GOT3 (cell line): ENCODE measurements at places on chromosomes 5 and 9.

DNA sequence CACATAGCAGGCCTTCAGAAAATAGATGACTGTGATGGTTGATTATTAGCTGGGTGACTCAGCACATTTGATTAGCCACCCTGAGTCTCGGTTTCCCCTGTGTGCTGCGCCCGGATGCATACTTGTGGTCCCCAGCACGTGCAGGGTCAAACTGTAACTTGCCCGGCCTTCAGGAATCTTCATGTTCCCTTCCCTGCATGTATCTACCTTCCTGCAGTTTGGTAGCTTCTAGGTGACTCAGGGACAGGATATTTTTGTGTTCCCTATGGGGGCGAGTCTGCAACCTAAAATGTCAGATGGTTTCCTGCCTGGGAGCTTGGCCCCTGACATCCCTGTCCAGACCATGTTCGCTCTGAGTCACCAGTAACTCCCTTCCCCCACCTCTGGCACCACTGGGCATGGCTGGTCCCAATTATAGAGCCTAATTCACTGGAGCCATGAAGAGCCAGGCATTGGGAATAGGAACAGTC is 13.2 kb downstream of the PTGS1 start:
- peak; percentile 2 for DNase-seq

- peak; percentile 13 for DNase-seq
Measured at GRCh38 chr5:176870110-176870591, 29.0 kb downstream of the HK3 start.

- DNase-seq: no peak
Measured at GRCh38 chr5:79168031-79168430, 56.4 kb downstream of the BHMT start.

- DNase-seq: no peak
Measured at GRCh38 chr9:128747241-128747640, 23.3 kb upstream of the ZDHHC12 start.

DNA sequence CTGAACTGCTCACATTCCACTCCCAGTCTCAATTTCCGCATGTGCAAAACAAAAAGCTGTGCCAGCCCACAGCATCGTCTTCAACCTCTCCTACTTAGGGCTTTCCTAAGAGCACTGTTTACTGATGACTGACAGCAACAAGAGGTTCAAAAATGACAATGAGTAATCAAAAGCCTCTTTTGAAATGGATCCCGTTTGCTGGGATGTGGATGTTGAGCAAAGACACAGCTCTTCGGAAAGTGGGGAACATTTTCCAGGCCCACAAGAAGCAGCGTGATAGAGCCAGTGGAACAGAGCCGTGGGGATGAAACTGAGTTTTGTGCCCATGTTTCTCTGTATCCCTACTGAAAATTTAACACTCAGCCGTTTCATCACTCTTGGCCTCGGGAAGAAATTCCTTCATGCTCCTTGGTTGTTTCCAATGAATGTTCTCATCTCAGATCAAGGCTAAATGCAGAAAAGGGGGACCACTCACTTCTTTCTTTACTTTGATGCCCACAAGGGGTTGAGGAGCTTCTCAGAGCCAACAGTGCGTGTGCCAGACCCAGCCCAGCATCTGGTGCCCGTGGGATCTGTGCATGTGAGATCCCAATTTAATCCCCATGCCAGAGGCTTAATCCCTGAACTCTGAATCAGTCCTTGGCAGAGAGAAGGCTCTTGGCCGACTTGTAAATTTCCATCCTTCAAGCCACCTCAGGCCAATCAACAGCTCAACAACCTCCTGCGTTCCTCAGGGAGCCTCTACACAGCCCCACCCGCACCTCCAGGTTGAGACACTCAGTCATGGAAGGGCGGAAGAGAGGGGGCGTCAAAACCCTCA is 230.2 kb upstream of the DAPK1 start:
- no peak for DNase-seq

DNA sequence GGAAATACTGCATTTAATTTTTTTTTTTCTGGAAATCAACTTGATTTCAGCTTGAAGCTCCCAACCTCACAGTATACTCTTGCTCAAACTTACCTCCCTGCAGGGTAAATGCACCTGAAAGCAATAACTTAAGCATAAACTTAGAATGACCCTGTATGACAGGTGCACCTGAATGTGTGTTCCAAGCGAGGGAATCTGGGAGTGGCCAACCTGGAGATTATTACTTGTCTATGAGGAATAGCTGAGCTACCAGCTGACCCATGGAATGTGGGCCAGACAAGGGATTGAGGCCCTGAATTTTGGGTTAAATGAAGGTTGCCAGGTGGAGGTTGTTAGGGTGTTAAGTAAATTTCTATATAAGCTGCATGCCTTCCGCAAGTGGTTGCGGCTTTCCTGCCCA is 140.6 kb downstream of the OSTF1 start:
- no peak for DNase-seq

- DNase-seq: no peak
Measured at GRCh38 chr5:658103-658502, 35.0 kb downstream of the TPPP start.

DNA sequence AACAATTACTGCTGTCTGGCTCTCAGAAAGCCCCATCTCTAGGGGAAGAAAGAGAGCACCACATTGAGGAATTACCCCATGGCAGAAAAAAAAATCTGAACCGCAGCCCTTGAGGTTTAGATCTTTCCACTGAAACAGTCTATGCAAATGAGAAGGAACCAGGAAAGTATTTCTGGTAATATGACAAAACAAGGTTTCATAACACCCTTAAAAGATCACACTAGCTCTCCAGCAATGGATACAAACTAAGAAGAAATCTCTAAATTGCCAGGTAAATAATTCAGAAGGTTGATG is 427.1 kb downstream of the PRELID2 start:
- no peak for DNase-seq

DNA sequence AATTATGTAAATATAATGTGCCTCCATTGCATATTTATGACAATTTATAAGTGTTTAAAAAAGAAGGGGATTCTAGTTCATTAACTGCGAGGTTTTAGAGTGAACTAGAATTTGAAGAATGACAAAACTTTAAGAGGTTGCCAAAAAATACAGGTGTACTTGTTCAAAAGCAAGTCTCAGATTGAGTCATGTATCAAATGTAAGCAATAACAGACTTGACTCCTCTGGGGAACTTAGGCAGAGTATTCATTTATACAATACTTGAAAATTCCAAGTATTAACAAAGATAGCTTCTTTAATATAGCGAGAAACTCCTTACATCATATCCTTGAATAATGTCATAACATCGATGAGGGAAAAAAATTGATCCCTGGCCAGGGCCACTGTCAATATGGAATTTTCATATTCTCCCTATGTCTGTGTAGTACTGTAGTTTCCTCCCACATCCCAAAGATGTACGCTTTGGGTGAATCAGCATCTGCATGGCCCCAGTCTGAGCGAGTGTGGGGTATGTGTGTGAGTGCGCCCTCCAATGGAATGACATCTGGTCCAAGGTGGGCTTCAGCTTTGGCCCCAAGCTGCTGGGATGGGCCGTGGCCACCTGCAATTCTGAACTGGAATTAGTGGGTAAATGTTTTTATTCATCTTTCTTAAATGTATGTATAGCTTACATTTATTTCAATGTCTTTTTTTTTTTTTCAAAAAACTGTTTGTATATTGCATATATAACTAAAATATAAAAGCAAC is 70.1 kb downstream of the RIC1 start:
- no peak for DNase-seq

- no peak for DNase-seq
Measured at GRCh38 chr9:31612336-31613030, 772.0 kb upstream of the ACO1 start.

DNA sequence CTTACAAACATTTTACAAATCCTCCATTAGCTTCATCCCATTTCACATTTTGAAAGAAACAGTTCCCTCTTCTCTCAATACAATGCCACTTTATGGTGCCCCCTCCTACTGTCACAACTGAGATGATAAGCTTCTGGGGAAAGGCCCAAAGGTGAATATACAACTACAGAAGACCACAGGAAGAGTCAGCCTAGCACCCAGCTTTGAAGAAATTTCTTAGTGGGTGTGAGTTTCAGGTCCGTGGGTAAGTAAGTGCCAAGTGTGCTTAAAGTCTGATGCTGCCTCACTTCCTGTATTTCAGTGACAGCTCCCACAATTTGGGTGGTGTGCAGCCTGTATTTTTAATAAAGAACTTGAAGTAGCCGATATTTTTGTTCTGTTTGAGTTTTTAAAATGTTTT is 68.1 kb downstream of the ARHGEF28 start:
- no peak for DNase-seq

- no peak for DNase-seq
Measured at GRCh38 chr9:74147906-74148305, 349.2 kb upstream of the RORB start.

DNA sequence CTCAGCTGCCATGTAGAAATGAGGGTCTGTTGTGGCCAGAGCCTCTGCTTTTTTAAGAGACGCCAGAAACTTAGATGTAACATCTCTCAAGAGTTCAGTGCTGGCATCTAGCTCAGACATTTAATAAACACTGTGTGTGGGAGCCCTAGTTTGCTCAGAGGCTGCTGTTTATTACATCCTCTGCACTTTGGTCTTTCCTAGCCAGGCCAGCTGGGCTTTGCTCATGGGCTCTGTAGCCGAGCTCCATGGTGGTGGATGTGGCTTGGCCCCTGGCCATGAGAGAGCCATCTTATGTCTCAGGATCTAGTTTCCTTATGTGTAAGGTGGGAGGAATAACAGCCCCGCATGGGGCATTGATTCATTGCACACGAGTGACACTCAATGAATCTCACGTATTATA is 30.0 kb downstream of the ARHGEF37 start:
- no peak for DNase-seq
